ENCODE measurements at places on chromosomes 7 and 10.

GRCh38 chr10:100518761-100519241 lies 860 bp downstream of the SEC31B start:
- peak; percentile 76 for DNase-seq

DNA sequence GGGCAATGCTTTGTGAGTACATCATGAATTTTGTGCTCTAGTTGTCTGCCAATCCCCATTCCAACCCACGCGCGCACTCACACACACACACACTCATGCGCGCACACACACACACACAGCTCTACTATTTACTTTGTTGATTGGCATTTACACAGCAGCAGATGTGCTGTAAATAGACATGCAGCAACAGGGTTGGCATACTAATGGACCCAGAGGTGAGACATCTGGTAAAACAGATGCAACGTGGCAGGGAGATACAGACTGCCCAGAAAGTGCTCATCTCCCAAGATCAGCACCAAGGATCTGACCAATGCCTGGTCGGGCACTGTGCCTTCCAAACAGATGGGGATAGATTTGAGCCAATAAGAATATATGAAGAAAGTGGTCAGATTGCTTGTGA lies 873.0 kb downstream of the SORCS3 start:
- DNase-seq: no peak

- no peak for DNase-seq
Measured at GRCh38 chr7:148436571-148436970, 154.0 kb upstream of the C7orf33 start.

DNA sequence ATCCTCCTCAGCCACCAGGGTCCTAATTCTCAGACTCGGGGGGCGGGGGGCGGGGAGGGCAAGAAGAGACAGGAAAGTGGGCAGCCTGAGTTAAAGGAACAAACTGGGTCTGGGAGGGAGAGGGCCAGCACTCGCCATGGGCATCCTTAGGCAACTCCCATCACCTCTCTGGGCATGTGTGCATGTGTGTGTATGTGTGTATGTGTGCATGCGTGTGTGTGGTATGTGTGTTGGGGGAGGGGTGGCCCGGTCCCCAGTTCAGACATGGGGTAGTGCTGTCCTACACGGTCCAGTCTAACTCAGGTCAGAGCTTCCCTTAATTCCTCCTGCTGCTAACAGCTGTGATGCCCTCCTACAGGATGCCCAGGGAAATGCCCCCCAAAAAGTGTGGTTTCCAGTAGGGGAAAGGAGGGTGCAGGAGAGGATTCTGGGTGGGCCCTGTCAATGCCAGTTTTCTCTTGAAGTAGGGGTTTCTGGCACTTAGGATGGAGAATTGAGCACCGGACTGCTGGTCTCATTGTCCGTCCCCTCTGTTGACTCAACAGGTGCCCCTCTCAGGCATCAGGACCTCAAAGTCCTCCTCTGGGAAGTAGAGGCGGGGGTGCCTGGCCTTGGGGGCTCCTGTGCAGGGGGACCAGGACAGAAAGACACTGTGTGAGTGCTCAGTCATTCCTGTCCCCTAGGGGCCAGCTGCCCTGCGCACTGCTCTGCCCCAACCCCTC lies 15.1 kb upstream of the ZMIZ1 start:
- peak; percentile 5 for DNase-seq

GRCh38 chr7:10536561-10536960 lies 437.1 kb upstream of the PHF14 start:
- DNase-seq: no peak

GRCh38 chr10:70920519-70920918 lies 32.2 kb upstream of the PCBD1 start:
- no peak for DNase-seq

DNA sequence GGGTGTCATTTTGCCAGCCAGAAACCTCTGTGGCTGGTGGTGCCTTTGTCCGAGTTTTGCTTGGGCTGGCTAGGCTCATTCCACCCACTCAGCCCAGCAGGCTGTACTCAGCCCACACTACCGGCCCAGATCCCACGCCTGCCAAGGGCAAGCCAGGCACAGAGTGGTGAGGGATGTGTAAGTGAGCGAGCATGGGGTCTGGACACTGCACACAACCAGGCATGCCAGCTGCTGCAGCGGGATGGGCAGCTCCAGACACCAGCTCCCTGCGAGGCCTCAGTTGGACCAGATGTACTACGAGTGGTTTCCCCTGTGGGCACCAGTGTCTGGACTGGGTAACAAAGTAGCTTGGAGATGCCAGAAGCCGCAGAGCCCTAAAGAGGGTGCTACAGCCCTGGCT lies 134.2 kb upstream of the C7orf33 start:
- DNase-seq: no peak

- no peak for DNase-seq
Measured at GRCh38 chr10:117264782-117265181, 23.9 kb downstream of the SLC18A2 start.

DNA sequence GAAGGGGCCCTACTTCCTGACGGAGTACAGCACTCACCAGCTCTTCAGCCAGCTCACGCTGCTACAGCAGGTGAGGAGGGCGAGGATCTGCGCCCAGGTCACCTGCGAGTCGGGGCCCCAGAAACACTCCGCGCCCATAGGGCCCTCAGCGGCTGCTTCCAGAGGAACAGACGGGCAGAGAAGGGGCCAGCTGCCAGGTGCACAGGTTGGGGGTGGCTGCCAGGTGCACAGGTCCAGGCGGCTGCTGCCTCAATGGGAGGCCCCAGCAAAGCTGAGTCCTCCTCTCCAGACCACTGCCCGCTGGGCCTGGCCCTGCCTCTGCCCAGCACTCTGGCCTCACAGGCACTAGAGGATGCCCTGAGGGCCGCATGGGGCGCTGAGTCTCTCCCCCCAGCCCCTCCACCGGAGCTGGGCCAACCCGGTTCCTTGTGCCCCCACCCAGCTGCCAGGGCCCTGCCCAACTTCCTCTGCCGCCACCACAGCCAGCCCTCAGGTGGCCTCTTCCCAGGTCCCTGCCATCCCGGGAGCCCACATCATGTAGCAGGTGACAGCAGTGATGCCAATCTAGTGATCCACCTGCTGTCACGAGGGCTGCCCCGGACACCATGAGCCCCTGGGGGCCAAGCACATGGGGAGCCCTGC lies 17.0 kb upstream of the UTF1 start:
- no peak for DNase-seq

GRCh38 chr10:86666538-86666937 lies 1.8 kb upstream of the LDB3 start:
- DNase-seq: no peak

GRCh38 chr7:95951531-95951930 lies 179.2 kb downstream of the DYNC1I1 start:
- DNase-seq: no peak

DNA sequence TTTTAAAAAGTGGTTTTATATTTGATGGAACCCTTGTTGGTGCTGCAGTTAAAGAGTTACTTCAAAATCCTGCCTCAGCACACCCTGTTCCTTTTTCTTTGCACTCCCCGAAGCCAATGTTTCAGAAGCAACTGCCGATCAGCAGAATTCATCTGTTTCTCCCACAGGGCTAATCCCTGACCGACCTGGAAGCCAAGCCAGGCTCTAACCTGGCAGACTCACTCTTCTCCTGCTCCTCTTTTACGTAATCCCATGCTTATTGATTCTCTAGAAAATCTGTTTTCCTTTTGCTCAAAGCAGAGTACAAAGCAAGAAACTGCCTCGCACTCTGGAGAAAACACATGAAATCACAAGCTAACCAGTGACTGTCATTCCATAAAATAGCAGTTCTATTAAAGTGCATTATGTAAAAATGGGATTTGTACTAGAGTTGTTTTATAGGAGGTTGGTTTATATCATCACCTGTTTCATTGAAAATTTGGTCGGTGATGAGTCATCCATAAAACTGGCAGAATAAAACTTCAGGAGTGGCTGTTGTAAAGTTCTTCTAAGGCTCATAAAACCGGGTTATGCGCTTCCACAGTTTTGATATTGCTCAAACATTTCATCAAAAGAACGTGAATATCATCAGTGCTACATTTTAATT lies 99.9 kb downstream of the CNTNAP2 start:
- no peak for DNase-seq

DNA sequence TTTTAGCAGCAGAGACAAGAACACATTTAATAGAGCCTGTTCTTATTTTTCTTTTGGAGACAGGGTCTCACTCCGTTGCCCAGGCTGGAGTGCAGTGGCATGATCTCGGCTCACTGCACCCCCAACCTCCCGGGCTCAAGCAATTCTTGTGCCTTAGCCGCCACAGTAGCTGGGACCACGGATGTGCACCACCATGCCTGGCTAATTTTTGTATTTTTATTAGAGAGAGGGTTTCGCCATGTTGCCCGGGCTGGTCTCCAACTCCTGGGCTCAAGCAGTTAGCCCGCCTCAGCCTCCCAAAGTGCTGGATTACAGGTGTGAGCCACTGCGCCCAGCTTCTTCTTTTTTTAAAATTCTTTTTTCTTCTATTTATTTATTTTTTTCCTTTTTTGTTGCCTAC lies 23.3 kb downstream of the GALNT17 start:
- DNase-seq: no peak

- DNase-seq: no peak
Measured at GRCh38 chr7:105874055-105874454, 2.3 kb downstream of the ATXN7L1 start.

DNA sequence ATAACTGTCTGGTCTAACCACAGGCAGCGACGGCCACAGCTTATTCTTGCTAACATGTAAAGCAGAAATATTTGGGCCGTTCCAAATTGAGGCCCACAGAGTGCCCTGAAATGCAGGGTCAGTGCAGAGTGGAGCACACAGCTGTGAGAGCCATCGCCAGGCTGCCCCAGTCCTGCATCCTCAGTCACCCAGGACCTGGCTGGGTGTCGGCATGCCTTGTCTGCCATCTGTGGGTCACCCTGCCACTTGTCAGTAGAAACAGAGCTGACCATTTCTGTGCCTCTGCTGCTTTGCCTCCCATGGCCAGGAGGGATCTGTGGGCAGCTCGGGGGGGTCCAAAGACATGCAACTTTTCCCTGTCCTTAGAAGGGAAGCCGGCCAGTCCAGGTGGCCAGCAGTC lies 57.3 kb upstream of the BTBD16 start:
- no peak for DNase-seq

DNA sequence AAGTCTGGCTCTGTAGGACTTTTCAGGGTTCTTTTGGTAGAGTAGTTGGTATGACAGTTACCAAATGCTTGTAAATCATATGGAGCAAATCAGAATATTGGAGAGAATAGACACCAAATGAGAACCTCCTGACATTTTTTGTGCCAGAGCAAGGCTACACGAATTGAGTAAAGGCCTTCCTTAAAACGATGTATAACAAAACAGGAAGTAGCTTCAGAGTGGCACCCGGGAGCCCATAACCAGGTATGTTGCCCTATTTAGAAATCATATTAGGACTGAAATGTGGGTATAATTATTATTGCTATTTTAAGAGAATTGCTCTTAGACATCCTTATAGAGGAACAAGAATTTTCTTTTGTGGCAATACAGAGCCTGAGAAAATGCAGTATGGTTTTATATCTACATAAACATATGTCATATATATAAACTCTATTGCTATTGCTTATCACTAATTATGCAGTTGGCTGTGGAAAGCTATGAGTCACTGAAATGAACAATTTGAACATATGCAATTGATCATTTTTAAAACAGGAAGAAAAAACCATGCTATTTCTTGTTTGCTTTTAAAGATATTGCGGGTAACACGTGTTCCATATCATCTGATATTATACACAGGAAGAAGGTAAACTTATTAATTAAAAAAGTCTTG lies 197.4 kb upstream of the MTPN start:
- DNase-seq: no peak

DNA sequence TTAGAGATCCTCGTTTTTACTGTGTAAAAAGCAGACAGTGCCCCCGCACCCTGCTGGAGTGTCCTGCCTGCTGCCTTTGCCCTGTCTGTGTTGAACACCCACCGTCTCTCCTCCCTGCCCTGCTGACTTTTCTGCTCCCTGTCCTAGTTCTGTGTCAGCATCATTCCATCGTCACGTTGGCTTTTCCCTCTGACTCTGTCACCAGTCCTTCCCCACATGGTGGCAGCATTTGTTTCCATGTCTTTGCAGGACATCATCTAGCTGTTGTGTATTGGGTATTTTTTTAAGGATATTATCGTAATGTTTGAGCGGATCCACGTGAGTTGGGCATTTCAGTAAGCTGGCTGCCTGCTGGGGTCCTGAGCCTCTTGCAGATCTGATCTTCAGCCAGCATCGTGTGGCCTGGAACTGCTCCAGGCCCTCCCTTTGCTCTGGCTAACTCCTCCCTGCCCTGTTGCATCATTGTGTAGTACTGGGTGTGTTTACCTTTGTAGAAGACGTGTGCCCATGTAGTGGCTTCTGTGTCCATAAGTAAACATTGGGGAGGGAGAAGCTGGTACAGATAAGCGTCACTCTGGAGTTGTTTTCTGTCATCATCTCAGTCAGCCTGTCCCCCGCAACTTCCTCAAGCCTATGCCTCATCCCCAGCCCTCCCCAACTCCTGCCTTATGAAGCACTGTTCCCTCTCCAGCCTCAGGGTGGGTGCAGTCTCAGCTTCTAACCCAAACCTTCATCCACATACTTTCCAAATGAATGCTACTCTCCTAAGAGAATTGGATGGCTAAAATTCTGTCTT lies 44.3 kb downstream of the TRRAP start:
- DNase-seq: no peak

- DNase-seq: no peak
Measured at GRCh38 chr7:82723411-82723810, 279.8 kb upstream of the CACNA2D1 start.

- DNase-seq: no peak
Measured at GRCh38 chr10:91050371-91051034, 129.6 kb upstream of the ANKRD1 start.

GRCh38 chr7:155865830-155866525 lies 53.7 kb upstream of the SHH start:
- no peak for DNase-seq
